Aorta (tissue), 5 donors: ENCODE measurements at places on chromosomes 16 and 17. TPM values are rescaled to one million over a fixed set of nuclear protein-coding genes. Genes with fewer than 3 reads are reported as not detected.

The CEMP1 gene
- polyA plus RNA-seq = 0.38 TPM

DNA sequence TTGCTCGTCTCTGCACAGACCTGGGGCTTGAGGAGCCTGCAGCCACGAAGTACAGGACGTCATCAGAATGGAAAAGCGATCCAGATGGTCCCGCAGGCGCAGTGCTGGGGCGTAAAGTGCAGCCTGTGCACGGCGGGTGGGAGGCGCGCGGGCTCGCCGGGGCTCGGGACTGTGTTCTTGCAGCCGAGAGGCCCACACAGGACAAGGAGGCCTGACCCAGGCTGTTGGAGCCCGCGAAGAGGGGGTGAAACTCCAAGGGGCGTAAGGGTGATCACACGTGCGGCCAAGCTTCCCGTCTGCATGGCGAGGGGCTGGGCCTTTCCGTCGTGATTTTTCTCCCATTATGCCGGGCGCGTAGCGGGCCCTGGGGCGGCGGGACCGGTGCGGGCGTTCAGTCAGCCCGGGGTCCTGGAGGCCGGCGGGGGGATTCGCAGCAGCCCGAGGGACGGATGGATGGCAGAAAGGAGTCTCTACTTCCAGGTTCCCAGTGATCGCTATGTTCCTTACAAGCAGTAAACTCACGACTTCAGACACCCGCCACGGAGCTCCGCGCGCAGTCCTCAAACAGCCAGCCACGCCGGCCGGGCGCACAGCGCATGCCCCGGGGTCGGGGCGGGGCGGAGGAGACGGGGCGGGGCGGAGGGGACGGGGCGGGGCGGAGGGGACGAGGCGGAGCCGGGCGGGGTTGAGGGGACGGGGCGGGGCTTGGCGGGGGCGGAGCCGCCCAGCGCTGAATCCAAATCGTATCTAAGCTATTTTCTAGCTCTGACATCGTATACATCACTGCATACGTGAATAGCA is 141.0 kb upstream of the KCNJ18 start:
- DNase-seq = peak; percentile 94

DNA sequence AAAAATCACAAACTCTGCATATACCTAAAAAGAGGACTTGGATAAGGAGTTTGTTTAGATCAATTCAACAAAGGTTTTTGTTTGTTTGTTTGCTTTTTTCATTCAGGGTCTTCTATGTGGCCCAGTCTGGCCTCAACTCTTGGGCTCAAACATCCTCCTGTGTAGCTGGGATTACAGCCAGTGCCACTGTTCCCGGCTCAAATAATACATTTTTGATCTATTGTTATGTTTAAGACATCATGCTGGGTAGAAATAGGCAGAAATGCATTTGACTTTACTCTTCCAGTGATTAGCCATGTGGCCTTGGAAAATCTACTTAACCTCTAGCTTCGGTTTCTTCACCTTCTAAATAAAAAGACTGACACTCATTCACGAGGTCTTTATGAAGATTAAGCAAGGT is 11.5 kb downstream of the MAP2K6 start:
- no peak for DNase-seq

DNA sequence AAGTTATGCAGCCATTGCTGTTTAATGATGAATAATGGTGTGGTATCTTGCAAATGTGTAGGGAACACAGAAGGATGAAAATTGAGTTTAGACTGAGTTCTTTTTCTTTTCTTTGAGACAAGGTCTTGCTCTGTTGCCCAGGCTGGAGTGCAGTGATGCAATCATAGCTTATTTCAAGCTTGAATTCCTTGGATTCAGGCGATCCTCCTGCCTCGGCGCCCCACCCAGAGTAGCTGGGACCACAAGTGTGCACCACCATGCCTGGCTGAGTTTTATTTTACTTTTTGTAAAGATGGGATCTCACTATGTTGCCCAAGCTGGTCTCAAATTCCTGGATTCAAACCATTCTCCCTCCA is 74.6 kb upstream of the TBC1D3K start:
- DNase-seq = no peak

The CIAO3 gene
- 12.4 TPM for polyA plus RNA-seq

GRCh38 chr17:27565874-27566670 is 64.9 kb upstream of the LGALS9 start:
- no peak for DNase-seq

DNA sequence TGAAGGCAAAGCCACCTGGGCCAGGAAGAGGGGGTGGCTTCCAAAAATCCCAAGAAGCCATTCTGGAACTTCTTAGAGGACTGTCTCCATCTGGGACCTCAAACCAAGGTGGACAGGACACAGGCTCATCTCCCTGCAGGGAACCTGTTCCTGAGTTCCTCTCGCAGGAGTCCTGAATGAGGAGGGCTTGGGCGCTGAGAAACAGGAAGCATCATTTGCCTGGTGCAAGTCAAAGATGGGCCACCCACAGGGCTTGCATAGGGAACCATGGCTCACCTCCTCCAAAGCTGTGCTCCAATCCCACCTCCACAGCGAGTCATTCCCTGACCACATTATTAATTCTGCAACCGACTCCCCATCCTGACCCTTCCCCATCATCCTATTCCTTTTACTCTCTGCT is 55.0 kb upstream of the RPL38 start:
- DNase-seq = no peak

The PTX4 gene
- polyA plus RNA-seq = not detected

DNA sequence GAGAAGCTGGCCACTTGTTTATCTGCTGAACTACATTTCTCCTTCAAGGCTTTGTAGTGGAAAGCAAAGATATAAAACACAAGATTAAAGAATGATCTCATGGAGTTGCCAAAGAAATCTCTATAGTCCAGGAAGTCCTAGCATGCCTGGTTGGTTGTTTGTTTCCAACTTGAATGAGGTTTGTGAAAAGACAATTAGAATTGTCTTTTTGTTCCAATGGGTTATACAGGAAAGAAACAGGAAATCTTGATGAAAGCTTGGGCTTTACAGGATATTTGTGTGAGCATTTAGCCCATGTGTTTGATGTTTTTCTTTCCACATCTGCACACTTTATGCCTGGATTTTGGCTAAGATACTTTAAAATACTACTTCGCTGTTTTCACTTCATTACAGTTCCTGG is 273.4 kb downstream of the CEP112 start:
- no peak for DNase-seq

- no peak for DNase-seq
Measured at GRCh38 chr17:16925461-16926060, 46.4 kb downstream of the TNFRSF13B start.

GRCh38 chr16:66273644-66274334 is 92.7 kb upstream of the CDH5 start:
- DNase-seq = no peak

The PYDC1 gene
- polyA plus RNA-seq = not detected

The FOXN1 gene
- polyA plus RNA-seq = not detected

DNA sequence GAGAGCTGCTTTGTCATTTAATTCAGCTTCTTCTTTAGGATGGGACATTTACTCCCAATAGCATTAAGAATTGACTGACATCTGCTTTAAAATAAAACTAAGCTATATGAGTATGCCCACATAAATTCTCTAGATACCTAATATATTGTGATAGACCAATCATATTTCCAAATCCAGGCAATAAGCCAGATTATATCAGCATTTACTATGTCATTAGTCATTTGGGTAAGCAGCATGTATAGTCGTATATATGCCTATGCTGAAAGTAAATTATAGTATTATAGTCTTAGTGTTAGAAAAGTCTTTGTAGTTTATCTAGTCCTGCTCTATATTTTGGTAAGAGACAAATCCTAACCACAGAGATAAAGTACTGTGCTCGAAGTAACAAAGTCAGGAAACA is 958.1 kb downstream of the KCNJ2 start:
- no peak for DNase-seq

- no peak for DNase-seq
Measured at GRCh38 chr17:42017866-42018200, 594 bp upstream of the DNAJC7 start.

The ADAM11 gene
- polyA plus RNA-seq = 0.38 TPM

DNA sequence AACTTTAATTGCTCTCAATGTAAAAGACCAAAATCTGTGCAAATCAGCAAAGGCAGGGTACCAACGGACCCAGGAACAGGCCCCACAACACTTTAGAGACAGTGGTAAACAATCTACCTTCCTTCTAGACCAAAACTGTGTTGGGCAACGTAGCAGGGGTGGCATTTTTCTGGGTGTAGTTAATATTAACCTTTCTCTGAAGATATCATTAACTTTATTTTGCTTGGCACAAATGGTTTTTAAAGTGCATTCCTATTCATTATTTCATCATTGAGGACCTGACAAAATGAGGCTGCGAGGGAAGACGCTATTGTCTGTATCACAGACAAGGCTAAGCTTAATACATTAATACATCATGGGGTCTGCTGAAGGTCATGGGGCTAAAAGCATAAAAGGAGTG is 37.9 kb upstream of the TRAP1 start:
- no peak for DNase-seq

DNA sequence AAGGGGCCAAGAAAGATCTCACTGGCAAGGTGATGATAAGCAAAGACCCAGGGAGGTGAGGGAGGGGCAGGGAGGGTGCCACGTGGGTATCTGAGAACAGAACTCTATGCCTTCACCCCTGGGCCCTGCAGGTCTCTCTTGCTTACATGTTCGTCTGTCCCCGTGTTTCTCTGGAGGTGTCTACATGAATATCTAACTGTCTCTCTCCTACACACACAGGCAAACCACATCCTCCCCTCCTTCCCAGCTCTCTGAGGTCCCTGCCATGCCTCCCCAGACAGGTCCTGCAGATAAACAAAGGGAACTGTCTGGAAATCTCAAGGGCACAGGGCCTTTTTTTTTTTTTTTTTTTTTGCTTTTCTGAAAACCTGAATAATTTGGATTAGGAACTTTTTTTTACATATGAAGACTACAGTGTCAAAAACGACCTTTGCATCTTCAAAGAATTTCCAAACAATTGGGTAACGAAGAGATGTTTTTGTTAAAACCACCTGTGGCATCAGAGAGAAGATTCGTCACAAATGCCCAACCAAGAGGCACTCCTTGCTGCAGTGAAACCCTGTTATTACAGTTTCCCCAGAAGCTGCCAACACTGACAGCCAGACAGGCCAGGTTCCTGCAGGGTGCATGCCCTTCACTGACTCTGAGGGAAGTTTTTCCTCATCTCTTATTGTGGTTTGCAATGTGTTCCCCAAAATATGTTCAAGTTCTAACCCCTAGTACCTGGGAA is 17.8 kb downstream of the PLLP start:
- DNase-seq = no peak

The PHOSPHO1 gene
- not detected for polyA plus RNA-seq

DNA sequence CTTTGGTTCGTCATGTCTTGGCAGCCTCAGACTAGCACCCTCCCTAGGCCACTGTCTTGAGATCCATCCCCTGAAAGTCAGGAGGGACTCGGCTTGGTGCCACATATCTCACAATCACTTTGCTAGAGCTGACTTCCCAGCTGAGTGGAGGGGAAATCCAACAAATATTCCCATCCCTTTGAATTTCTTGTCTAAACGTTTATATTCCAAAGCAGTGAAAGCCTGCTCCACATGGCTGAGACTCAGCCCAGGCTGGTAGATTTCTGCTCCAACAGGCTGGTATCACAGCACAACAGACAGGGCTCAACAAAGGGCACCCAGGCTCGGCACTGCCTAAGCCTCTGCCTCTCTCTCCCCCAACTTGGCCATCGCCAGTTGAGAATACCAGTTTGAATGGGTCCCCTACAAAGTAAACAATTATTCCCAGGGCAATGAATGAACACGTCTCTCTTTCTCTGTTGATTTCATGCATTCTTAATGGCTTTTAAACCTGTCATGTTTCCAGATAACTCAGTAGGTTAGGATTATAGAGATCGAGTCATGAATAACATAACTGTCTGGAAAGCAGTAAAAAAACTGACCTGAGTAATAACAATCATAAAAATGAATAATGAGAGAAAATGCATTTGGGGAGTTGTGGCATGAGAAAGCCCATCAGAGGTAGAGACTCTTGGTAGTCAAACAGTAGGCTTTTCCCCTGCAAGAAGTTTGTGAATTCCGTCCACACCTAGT is 1.0 kb downstream of the KRT13 start:
- DNase-seq = no peak

DNA sequence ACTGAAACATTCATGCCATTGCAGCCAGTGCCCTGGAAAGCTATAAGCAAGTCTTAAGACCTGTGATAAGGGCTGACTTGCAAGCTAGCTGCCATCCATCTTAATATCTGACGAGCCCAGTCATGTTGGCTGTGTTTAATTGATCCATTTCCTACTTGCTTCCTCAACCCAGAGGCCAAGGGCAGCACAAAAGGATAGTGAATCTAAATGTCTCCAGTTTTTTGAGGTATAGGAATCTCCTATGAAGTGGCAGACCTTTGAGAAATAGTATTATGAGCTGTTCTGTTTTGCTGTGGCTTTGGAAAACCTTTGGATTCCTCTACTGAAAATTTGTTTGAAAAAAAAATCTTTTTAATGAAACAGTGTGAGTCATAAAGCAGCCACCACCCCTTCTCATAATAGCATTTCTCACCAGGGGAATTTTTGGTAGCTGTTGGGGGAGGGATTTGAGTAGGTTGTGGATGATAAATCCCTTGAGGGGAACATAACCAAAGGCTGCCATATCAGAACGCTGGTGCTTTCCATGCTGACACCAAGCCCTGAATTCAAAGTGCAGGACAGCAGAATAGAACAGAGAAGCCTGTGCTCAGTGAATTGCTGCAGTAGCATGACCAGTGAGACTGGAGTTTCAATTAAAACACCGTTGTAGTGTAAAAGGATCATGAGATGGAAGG is 12.9 kb downstream of the ZNRF1 start:
- DNase-seq = no peak

- DNase-seq = no peak
Measured at GRCh38 chr17:48575673-48576478, 2.3 kb downstream of the HOXB4 start.

DNA sequence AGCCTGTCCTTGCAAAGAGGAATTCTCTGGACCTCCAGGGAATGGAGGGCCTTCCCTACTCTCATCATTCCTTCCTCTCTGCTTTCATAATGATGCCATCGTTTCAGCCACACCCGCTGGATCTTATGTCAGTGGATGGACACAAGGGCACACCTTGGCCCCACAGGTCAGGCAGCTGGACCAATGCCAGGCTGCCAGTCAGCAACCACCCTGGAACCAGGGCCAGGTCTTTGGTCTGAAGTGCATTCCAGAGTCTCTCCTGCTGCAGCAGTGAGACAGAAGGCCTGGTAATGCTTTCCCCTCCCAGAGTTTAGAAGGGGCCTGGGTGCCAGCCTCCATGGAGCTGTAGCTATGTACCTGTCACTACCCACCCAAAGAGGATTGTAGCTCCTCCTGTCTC is 7.4 kb downstream of the C1QL1 start:
- DNase-seq = no peak

DNA sequence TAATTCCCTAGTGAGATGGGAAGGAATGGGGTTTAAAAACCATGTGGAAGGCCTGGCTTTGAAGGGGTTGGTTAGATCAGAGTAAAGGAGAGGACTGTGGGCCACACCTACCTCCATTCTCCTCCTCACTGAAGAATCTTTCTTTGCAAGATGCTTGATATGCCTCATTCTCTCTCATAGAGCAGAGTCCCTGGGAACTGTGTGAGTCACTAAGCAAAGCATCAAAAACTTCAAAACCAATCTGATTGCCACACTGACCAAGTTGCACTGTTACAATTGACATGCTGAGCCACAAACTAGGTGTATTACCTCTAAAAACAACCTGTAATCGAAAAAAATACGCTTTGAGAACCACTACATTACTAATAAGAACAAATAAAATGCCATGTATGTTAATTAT is 2.0 kb downstream of the TUBD1 start:
- DNase-seq = no peak

The CCL18 gene
- polyA plus RNA-seq = 53.0 TPM

The UNC119 gene
- polyA plus RNA-seq = 18.7 TPM

The CACNG1 gene
- polyA plus RNA-seq = not detected
